ENCODE measurements at places on chromosomes 4 and X.

GRCh38 chr4:188819233-188819632 lies 680.0 kb downstream of the TRIML1 start:
- DNase-seq: no peak

DNA sequence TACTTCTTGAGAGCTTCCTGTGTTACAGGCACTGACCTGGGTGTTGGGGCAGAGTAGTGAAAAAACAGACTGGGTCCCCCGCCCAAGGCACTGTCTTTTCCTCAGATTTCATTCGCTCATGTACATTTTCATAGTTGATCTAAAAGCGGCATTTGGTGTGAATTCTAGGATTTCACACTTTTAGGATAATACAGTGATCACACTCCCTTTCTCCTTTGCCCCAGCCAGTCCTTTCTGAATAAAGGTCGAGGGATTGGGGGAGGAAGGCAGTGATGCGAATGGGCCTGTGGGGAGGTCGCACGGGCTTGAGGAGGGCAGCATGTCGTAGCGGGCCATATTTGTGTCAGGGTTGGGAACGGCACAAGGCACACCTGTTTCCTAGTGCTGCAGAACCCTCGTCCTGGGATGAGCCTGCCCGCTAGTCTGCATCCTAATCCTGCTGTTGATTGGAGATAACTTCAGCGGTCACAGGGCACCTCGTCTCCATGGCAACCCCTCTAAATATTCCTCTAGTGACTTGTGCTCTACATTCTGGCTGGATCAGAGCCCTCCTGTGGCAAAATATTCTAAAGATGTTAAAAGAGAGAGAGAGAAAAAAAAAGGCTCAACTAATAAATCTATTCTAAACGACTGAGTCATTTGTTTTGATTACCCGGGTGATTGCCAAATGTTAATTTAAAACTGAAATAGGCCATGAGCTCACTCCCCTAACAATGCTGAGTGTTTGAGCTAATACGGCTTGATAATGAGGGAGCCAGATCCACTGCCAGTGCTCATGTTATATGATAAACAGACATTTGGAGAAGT lies 21.8 kb downstream of the FHL1 start:
- no peak for DNase-seq

DNA sequence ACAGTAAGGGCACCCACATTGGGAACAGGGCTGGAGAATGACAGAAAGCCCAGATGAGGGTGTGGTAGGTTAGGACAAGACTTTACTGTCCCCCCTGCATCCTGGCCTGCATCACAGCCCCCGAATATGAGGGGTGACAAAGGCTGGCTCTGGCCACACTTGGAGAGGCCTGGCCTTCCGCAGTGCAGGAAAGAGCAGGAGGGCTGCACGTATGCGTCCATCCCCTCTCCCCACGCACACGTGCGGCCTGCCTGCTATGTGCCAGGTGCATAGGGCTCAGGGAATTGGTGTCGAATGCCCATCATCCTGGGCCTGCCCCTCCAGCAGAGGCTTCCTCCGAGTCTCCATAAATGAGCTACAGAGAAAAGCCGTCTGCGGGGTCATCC lies 80.5 kb downstream of the ABLIM2 start:
- DNase-seq: no peak

- DNase-seq: peak; percentile 81
Observed at GRCh38 chr4:83114576-83114975, at the start of gene PLAC8. TSS of gene PLAC8 (minus strand) at chr4:83114729. CDS start at chr4:83107921, 6,808 bp downstream.

GRCh38 chr4:139528377-139529005 lies 27.5 kb downstream of the SETD7 start:
- DNase-seq: peak; percentile 25

DNA sequence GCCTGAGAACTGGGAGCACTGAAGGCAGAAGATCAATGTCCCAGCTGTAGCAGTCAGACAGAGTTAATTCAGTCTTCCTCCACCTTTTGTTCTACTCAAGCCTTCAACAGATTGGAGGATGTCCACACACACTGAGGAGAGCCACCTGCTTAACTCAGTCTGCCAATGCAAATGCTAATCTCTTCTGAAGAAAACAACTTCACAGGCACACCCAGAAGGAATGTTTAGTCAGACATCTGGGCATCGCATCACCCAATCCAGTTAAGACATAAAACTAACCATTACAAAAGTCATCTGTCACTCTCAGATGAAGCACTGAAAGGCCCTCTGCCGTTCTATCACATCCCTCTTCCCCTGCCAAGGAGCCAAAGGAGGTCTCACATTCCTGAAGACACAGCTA lies 173.7 kb downstream of the CENPC start:
- DNase-seq: no peak
